H1 (cell line): ENCODE measurements at places on chromosomes 2 and 18. TPM values are rescaled to one million over a fixed set of nuclear protein-coding genes. Genes with fewer than 3 reads are reported as not detected.
A peak's percentile ranks its signal among the peaks of the same experiment; 100 is the strongest.

DNA sequence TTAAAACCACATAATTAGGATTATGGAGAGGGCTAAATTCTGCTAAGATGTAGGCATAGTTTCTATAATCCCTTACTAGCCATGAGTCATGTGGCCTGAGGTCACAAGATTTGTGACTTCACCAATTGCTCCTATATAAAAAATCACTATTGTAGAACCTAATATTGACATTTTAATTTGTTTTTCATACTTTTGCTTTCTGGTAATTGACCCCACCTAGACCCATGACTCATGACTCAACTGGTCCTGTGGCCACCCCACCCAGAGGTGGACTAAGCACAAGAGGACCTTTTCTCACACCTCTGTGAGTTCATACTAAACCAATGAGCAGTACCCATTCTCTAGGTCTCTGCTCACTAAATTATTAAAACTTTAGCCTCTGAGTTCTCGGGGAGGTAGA, 1567.5 kb upstream of the LRRTM1 start:
- H3K36me3 ChIP-seq: no peaks in the 10 kb centered on the region
- H3K27me3 ChIP-seq: no peaks in the 10 kb centered on the region
- no peak overlapping the region for H3K4me3 ChIP-seq
- no peaks in the 10 kb centered on the region for H3K4me1 ChIP-seq

DNA sequence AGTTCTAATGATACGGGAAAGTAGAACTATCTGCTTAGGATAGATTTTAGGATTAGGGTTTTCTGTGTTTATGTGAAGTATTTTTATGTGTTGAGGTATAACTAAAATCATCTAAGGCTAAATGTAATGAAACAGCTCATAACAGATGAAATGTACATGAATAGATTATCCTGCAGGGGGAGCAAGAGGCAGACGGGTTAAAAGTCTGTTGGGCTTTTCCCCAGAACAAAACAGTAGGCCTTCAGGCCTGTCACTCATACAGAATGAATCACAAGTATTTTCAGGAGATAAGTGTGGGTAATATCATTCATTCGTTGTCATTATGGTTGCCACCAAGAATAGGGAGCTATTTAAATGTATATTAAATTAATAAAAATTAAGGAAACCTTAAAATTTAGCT, 107.9 kb upstream of the IL1R2 start:
- H3K36me3 ChIP-seq: peaks cover 4% of the 10 kb centered on the region; the same call in 1 of the 2 replicates
- H3K4me3 ChIP-seq: no peak overlapping the region
- no peaks in the 10 kb centered on the region for H3K27me3 ChIP-seq

GRCh38 chr2:96638144-96639121, at the start of gene KANSL3:
KANSL3 (minus strand) TSS chr2:96638312; CDS start chr2:96637135, 1,177 bp downstream.
- H3K4me1 ChIP-seq: no peaks in the 10 kb centered on the region
- peak; percentile 44 for DNase-seq
- no peaks in the 10 kb centered on the region for H3K36me3 ChIP-seq
- no peaks in the 10 kb centered on the region for H3K27me3 ChIP-seq
- peak within 1 kb of the TSS; percentile 98 for H3K4me3 ChIP-seq

GRCh38 chr2:128198656-128199055, 107.7 kb downstream of the UGGT1 start:
- no peak for DNase-seq
- no peaks in the 10 kb centered on the region for H3K27me3 ChIP-seq
- no peak overlapping the region for H3K4me3 ChIP-seq

GRCh38 chr2:11738589-11739436, 7.6 kb upstream of the LPIN1 start:
- DNase-seq: no peak
- H3K4me1 ChIP-seq: no peaks in the 10 kb centered on the region
- H3K27ac ChIP-seq: no peak overlapping the region
- no peaks in the 10 kb centered on the region for H3K27me3 ChIP-seq
- H3K4me3 ChIP-seq: no peak overlapping the region

Gene HOXD1
- total RNA-seq: not detected in 2 replicates

Gene IL1RL2
- total RNA-seq: not detected in 2 replicates

Gene SPRED2
- total RNA-seq: 22.5 and 25.4 TPM in 2 replicates

Gene REG3A
- not detected in 2 replicates for total RNA-seq
